Stimulated activated CD4-positive, alpha-beta T cell treated with anti-CD3 and anti-CD28 coated beads, Interleukin-12 subunit alpha, Interleukin-12 subunit beta, amount 100 ng/mL, for 48 hours (primary cell): ENCODE measurements at places on chromosomes 7 and 10.

DNA sequence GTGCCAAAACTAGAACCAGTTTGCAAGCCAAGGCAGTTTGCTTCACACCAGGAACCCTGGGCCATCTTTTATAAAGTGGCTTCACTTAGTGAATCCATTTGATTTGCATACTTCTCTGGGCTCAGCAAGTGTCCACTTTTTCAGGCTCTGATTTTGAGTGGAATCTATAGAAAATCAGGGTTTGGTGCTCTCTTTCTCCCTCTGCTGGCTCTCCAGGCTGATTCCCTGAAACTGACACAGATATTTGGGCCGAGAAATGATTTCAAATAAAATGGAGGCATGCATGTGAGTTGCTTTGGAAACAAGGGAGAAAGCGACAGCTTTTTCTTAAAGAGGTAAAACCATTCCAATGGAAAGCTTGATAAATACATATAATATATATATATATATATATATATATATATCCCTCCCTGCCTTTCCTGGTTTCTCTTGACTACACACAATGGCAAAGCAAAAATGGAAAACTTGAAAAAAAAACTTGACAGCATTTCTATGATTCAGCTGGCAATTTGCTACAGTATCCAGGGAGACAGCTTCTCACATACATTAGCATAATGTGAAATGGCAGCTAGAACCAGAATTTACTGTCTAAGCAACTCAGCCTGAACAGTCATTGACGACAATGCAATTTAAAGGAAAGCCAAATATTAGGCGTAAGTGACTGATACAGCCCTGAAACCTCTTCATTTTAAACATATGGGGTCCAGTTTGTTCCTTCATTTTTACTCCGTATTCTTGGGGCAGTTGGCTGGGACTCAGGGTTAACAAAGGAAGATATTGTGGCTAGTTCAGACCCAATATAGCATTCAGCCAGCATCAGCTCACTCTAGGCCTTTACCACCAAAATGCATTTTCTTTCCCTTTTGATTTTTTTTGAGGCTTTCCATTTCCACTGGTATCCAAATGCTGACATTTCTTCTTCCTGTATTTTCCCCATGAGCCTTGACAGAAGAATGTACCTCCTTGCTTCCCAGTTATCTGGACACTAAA lies 188.5 kb downstream of the TMEM178B start:
- no peak for DNase-seq

GRCh38 chr7:51374936-51375335 lies 58.3 kb upstream of the COBL start:
- DNase-seq, result no peak

- no peak for DNase-seq
These were observed 118.0 kb upstream of the PDSS1 start for GRCh38 chr10:26579256-26580063.

GRCh38 chr7:153247926-153248325 lies 488.4 kb downstream of the ACTR3B start:
- no peak for DNase-seq

DNA sequence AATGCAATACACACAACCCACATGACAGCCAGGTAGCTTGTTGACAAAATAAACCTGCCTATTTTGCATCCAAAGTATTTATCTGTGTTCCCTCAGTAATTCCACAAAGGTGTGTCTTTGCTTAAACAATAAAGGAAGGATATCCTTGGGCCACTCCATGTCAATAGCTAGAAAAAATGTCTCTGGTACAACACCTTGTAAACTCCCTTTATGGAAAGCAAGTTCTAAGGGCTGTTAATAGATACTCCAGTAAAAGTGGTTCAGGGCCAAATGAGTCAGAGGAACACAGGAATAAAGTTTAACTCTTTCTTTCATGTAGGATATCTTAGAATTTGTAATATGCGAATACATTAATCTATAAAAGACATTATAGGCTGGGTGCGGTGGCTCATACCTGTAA lies 96.9 kb upstream of the LRRTM3 start:
- no peak for DNase-seq

DNA sequence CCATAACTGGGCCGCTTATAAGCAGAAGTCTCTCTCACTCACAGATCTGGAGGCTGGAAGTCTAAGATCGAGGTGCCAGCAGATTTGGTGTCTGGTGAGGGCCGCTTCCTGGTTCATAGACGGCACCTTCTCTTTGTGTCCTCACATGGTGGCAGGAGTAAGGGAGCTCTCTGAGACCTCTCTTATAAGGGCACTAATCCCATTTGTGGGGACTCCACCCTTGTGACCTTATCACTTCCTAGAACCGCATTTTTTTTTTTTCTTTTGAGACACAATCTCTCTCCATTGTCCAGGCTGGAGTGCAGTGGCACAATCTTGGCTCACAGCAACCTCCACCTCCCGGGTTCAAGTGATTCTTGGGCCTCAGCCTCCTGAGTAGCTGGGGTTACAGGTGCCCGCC lies 8.1 kb downstream of the FBH1 start:
- no peak for DNase-seq

- DNase-seq, result no peak
These were observed 2.1 kb upstream of the XRCC2 start for GRCh38 chr7:152677808-152678670.

- DNase-seq, result no peak
These were observed 61.1 kb downstream of the WDFY4 start for GRCh38 chr10:48745662-48746245.

- DNase-seq, result no peak
These were observed 71.2 kb downstream of the TRRAP start for GRCh38 chr7:98949336-98950044.

- peak; percentile 41 for DNase-seq
These were observed 281.1 kb downstream of the CCDC3 start for GRCh38 chr10:12720217-12720981.

DNA sequence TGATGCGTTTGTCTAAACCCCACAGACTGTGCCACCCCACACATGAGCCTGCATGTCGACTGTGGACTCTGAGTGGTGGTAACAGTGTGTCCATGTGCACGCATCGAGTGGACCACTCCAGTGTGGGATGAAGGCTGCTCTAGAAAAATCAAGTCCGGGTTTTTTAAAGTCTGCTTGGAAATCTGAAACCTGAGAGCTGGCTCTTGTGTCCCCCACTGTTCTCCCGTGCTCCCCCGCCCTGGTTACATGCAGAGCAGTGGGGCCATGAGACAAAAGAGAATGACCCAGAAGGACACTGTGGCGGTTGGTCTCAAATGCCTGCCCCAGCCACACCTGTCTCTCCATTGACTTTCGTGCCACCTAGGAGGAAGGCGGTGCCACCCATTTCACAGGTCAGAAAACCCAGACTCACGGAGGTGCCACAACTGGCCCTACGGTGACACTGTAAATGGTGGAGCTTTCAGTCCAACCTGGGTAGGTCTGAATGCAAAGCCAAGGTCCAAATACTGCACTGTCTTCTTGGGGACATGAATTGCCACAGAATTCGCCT lies 27.3 kb upstream of the PWWP2B start:
- DNase-seq, result no peak
